ENCODE measurements at places on chromosomes 2 and 18. TPM values are rescaled to one million over a fixed set of nuclear protein-coding genes. Genes with fewer than 3 reads are reported as not detected.

GRCh38 chr2:25043241-25043867 lies 1.5 kb downstream of the EFR3B start:
- DNase-seq: peak; percentile 26

DNA sequence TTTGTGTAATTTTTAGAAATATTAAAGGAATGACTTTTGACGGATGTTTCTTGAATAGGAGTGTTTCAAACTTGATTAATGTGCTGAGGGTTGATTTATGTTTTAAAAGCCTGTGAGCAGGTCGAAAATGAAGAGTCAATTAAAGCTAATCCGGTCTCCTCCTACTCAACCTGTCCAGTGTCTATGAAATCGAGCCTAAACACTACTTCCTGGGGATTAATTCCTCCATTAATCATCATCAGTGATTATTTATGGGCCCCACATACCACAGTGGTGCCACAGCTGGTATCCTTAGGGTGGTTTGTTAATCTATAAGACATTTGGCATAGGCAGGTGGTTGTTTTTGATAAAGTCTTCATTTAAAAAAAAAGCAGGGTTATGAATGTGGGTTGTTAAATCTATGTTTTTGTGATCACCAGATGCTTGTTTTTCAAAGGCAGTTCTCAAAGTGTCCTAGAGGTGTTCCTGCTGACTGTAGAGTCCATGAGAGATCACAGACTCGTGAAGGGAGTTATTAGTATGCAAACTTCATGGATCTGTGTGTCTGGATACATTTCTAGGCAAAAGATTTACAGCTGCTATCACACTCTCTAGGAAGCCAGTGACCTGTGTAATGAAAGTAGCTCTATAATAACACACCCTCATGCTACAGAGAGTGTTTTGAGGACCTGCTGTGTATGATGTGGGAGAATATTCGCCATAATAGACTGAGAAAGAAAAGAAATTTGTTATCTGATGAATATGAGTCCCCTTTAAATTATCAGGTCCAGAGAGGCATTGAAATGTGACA lies 308.6 kb downstream of the AKAIN1 start:
- no peak for DNase-seq

- DNase-seq: no peak
These were observed 50.8 kb upstream of the SMAD7 start for GRCh38 chr18:49001587-49001986.

DNA sequence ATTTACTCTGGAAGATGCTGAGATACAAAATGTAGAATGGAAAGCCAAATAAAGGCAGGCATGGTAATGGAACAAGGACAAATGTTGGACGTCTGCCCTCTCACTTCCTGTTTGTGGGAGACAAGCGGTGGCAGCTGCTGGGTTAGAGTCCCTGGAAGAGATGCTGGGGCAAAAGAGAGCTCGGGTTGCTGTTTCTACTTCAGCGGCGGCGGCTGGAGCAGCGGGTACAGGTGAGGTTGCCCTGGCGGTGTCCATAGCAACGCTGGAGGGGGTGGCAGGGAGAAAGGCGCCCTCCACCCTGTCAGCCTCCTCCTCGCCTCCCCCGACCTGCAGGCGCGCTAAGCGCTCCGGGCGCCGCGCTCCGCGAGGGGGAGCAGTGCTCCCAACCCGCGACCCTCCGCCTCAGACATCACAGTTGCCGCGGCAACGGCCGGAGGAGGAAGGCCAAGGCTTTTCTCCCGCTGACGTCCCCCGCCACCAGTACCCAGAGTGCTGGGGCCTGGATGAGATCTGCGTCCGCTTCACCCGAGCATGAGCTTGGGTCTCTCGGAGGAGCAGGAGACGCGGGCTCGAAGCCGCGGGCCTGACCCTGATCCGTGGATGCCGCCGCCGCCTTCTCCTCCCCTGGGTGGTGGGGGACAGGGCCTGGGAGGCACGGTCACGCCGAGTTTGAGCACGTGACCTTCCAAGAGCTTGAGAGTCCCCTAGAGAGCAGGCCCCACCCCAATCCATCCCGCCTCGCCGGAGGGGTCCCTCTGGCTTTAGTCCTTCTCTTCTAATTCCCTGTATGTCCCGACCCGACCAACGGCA lies 65.6 kb downstream of the NOL4 start:
- DNase-seq: peak; percentile 88

- no peak for DNase-seq
These were observed 181.1 kb upstream of the COPS8 start for GRCh38 chr2:236904389-236905263.

GRCh38 chr18:38923126-38923525 lies 1357.5 kb upstream of the CELF4 start:
- no peak for DNase-seq

GRCh38 chr18:58449464-58449863 lies 179.4 kb downstream of the ALPK2 start:
- DNase-seq: no peak

- DNase-seq: no peak
These were observed 74.5 kb downstream of the TWIST2 start for GRCh38 chr2:238922435-238922834.

- no peak for DNase-seq
These were observed 9.0 kb downstream of the CDKL4 start for GRCh38 chr2:39234754-39235153.

DNA sequence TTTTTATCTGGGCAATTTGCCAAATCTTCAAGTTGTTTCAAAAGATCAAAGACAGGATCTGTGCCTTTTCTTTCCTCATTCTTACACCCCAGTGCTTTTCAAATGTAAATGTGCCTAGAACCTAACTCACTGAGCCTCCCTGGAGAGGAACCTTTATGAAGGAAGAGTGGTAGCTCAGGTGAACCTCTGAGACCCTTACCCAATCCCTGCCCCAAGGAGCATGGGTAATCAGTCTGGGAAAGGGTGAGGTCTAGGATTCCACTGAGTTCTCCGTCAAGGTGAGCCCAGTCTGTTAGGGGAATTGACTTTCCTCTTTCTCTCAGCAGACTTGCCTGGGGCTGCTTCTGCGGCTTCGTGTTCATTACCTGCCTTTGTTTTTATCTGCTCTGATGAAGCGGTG lies 88.1 kb upstream of the MAP4K4 start:
- DNase-seq: no peak

The TBR1 gene
- total RNA-seq: not detected

The WBP1 gene
- 41.5 TPM for total RNA-seq

The RFTN2 gene
- 20.4 TPM for total RNA-seq

All from tongue (tissue), 3 donors.